ENCODE measurements at places on chromosomes 6 and 20. TPM values are rescaled to one million over a fixed set of nuclear protein-coding genes. Genes with fewer than 3 reads are reported as not detected.

DNA sequence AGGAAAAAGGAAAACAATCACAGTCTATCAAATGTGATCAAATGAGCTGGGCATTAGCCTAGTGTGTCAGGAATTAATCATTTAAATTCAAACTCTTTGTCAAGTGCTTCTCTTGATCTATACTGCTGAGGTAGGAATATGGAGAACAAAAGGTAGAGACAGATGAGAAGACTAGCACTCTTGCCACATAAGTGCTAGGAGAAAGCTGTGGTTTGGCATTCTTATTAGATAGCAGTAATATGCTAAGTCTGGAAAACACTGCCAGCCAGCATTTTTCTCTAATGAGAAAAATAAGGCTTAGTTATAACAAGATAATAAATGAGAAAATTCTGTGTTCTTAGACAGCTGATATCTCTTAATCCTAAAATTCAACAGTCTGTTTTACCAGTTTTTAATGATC is 38.9 kb downstream of the ORC3 start:
- no peak for DNase-seq

The ANGPT4 gene
- 18.4 TPM for total RNA-seq

DNA sequence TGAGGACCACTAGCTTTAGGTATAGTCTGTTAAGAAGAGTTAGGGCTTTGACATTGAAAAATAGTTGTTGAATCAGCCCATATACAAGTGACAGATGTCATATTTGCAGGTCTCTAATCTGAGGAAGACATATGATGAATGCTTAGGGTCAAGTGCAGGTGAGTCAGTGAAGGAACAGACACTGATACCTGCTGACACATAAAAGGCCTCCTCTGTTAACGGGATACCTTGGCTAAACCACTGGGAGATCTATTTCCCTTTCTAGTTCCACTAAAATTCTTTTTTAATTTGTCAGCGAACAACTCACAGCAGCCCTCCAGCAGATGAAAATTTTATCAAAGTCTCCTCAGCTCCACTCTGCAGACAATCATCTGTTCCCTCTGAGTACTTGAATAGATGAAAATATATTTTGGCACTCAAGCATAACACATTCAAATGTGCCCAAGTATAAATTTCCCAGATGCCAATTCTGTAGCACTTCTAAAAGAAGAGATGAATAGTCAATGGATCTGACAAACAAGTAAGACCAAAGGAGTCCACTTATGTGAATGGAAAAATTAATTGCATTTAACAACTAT is 154.0 kb downstream of the KIF16B start:
- DNase-seq, result no peak

The ZNF391 gene
- 5.2 TPM for total RNA-seq

The POPDC3 gene
- not detected for total RNA-seq

DNA sequence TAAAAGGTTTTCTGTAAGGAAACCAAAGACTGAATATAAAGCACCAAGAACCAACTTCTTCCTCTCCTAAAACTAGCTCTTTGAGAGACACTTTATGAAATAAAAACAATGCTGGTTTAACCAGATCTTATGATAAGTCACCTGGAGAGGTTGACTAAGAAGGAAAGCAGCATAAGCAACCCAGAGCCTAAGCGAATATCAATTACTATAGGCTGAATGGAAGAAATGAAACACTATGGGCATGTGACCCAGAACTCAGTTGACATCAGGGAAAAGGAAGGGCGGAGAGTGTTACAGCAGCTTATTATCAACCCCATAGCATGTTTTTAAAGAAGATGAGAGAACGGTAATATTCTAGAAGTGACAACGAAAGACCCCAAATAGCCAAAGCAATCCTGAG is 94.1 kb upstream of the STMND1 start:
- no peak for DNase-seq

- DNase-seq, result no peak
Measured at GRCh38 chr6:7087066-7087465, 20.7 kb upstream of the RREB1 start.

DNA sequence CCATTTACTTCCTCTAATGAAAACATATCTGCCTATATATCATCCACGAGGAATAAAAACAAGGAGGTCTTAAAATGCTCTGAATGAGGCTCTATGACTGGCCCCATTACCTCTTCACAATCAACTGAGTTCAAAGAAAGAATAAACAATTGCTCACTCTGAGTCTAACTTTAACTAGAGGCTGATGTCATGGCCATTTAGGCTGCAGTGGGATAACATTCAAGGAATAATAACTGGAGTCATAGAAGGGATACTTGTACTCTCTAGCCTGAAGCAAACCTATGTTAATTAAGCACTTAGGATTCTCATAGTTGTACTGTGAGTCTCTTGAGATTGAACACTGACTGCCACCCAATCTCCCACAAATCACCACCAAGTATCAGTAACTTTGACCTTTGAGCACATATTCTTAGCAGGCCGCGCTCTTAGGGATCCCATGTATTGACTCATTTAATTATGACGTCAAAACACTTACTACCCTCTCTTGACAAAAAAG is 70.2 kb downstream of the PERP start:
- DNase-seq, result no peak

DNA sequence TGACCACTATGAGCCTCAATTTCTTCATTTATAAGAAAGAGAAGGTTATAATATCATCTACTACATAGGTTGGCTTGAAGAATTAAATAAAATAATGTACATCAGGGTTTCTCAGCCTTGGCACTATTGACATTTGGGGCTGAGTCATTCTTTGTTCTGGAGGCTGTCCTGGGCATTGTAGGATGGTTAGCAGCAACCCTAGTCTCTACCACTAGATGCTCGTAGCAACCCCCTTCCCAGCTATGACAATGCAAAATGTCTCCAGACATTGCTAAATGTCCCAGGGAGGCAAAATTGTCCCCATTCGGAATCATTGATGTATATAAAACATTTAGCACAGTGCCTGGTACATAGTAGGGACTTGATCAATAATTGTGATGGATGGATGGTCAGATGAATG is 152.1 kb downstream of the KHDC1L start:
- no peak for DNase-seq

The COQ3 gene
- total RNA-seq, result 4.5 TPM

The CFB gene
- total RNA-seq, result 130 TPM

DNA sequence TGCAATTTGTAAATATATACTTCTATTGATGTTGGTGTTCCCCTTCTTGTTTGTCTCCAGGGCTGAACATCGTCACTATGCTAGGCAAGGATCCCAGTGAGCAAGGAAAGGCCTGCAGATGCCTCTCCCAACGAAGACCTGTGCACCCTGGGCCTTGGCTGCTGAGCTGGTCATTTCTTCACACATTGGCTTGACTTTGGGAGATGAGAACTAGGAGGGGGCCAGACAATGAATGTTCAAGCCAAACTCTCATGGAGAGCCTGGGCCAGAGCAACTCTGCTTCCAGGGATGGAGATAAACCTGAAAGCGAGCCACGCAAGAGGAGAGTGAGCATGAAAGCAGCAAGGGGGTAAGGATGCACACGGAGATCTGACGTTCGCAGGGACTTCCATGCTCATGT is 104.0 kb downstream of the CLIC5 start:
- no peak for DNase-seq

DNA sequence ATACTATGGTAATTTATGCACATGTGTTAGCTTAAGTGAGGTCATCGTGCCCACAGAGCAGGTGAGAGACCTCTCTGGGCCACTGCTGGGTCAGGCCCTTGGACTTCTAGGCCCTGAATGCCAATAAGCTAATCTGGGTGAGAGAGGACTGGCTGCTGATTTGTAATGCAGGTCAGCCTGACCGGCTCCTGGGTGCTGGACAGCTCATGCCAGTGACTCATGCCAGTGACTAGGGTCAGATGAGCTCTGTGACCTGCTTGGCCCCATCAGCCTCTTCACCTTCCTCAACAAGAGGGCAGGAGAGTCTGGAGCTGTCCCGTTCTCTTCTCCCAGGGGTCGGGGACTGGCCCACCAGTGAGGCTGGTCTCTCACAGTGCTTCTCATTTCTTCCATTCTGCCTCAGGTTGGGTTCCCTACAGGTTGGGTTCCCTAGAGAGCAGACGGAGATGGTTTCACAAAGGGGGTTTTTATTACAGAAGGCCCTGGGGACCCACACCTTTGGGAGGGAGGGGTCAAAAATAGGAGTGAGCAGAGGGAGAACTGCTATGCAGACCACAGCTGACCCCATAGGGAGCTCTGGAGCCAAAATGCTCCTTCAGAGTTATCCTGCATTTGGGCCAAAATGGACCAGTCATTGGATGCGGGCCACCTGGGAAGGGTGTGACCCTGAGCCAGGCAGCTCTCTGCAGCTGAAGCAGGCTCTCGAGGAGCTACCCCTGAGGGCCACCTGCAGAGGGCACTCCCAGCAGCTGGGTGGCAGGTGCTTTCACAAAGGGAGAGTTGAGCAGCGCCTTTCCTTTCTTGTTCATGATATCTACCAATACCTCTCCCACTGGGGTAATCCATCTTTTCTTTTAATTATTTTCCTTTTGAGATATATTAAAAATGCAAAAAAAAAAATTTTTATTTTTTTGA is 2.2 kb upstream of the OXT start:
- DNase-seq, result no peak

GRCh38 chr20:33964441-33964840 is 29.3 kb upstream of the RALY start:
- no peak for DNase-seq

The PARD6B gene
- 30.6 TPM for total RNA-seq

- DNase-seq, result no peak
Measured at GRCh38 chr20:47664068-47664437, 121.2 kb downstream of the SULF2 start.

- no peak for DNase-seq
Measured at GRCh38 chr6:84278321-84278998, 51.0 kb upstream of the CEP162 start.

- no peak for DNase-seq
Measured at GRCh38 chr20:33224399-33224798, 7.2 kb downstream of the BPIFA3 start.

- DNase-seq, result no peak
Measured at GRCh38 chr20:16054985-16055384, 518.3 kb downstream of the KIF16B start.

GRCh38 chr6:31114970-31115849 is 610 bp downstream of the PSORS1C1 start:
- DNase-seq, result no peak

The NMBR gene
- not detected for total RNA-seq

The BMP5 gene
- total RNA-seq, result 1.3 TPM

DNA sequence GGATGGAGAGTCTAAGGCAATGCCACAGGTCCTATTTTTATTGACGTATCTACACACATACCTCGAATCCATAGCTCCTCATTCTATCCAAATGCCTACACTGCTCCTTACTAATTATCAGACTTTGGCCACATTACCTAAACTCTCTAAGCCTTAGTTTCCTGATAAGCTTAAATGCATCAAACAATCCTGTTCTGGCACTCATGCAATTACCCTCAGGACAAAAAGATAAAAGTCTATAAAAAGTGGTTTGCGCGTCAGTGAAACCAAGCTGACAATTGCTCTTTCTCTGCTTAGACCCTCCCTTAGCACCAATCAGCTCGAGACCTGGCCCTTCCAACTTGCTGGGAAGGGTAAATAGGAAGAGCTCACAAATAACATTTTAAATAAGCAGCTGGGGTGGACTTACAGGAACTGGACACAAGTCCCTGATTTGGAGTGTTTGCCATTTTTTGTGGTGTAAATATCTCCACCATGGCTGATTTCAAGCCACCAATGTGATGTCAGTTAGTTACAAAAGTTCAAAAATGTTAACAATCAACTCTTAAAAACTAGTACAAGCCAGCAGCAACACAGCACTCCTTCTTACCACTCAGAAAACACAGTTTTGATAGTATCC is 7.2 kb upstream of the PLEKHG1 start:
- no peak for DNase-seq

The SLC22A7 gene
- total RNA-seq, result not detected

GRCh38 chr6:116375262-116375661 is 4.5 kb downstream of the DSE start:
- DNase-seq, result no peak

- DNase-seq, result no peak
Measured at GRCh38 chr6:67642582-67642981, 992.5 kb upstream of the ADGRB3 start.

DNA sequence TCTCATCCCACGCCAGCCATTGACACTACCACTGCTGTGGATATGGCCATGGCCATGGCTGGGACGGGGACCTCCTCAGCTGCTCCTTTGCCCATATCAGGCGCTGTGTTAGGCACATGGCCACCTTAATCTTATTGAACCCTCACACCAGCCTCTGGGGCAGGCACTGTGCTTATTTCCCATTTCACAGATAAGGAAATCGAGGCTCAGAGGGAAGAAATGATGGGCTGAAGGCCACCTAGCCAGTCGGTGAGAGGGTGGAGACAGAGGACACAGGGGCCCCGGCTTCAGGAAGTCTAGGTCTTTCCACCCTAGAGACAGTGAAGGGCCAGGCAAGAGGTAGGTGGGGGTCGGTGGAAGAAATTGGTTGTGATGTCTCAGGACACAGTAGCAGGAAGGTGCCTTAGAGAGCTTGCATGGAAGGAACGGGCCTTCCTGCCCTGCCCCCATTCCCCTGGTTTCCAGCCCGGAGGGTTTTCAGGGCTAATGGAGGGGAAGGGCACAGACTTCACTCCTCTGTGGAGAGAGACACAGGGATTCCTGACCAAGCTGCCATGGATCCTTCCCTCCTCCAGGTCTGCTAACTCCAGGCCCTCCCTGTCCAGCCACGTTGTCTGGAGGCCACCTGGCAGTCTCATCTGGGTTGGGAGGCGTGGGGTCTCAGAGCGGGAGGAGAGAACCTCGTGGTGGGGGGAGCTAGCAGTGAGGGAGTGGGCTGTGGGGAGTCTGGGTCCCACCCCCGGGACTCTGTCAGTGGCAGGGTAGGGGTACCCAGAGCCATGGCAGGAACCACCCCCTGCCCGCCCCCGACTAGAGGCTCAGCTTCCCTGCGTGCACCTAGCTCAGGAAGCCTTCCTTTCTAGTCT is 120.4 kb downstream of the VEGFA start:
- DNase-seq, result no peak

GRCh38 chr6:151057061-151057460 is 182.7 kb upstream of the AKAP12 start:
- no peak for DNase-seq

- no peak for DNase-seq
Measured at GRCh38 chr6:95017922-95018321, 559.4 kb upstream of the MANEA start.

The POLR1H gene
- total RNA-seq, result 14.2 TPM

The PSORS1C1 gene
- total RNA-seq, result 0.48 TPM

DNA sequence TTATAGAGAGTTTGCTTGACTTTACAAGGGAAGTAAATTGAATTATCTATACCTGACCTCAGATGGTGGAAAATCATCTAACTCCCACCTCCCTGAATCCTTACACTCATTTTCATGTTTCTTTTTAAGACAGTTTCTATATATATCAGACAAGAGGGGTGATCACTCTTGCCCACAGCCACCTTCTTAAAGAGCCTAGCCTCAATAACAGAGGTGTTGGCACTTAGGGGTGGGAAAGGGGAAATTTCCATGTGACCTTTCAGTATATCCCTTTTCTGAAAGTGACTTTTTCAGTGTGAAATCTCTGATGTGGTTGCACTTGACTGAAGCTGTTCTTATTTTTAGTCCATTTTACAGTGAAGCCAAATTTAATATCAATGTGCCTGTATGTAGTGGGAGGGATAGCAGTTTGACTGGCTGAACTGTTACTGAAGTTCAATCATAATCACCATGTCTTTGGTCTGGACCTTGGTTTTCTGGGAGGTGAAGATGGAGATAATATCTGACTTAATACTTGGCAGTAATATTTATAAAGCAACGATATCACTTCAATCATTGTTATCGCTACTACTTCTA is 141.3 kb downstream of the MAP3K7 start:
- no peak for DNase-seq

All from breast epithelium (tissue), 4 donors.